ENCODE measurements at places on chromosomes 3 and 15. TPM values are rescaled to one million over a fixed set of nuclear protein-coding genes. Genes with fewer than 3 reads are reported as not detected.

Gene ALDH1A2
- 17.3 TPM for polyA plus RNA-seq

Gene FANCD2OS
- polyA plus RNA-seq = not detected

- peak; percentile 95 for DNase-seq
Observed at GRCh38 chr3:64685800-64686445, 1.9 kb downstream of the ADAMTS9 start.

DNA sequence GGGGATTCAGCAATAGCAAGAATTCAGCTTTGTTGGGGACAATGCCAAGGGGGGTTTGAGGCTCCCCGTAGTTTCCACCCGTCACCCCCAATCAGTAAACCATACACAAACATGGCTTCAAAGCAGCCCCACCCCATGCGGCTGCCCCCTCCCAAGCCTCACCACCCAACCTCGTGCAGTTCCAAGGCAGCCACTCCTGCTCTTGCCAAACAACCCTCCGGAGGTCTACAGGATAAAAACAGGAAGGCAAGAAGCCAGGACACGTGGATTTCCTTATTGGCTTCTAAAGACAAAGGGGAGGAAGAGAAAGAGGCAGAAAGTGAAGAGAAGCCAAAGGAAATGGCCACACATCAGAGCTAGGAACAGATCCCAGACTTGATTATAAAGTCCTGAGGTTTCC lies 121.1 kb downstream of the SHQ1 start:
- no peak for DNase-seq

GRCh38 chr3:4531478-4532025 lies 38.4 kb downstream of the ITPR1 start:
- no peak for DNase-seq
